ENCODE measurements at places on chromosomes 5 and 9.

GRCh38 chr5:89255845-89256463 lies 373.0 kb upstream of the MEF2C start:
- no peak for DNase-seq

DNA sequence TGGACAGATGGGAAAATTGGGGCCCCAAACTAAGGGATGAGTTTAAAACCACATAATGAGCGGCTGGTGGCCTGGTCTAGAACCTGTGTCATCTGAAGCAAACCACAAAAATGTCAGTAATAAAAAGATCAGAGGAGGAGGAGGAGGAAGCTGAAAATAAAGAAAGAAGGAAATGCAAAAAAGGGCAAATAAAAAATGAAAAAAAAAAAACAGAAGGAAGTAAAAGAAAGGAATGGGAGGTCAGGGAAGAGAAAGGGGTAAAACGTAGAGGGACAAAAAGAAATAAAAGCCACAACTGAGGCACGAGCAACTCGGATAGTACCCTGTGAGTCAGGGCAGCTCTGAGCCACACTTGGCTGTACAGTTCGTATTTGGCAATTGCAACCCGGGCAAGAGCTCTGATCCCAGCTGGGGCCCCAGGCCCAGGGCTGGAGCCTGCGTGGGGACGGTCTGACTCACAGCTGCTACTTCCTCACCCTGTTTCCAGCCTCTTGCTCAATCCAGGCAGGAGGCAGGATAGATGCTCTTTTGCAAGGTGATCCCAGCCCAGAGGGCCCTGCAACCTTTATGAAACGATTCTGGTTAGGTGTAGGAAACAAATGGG lies 137.9 kb upstream of the TRIM32 start:
- DNase-seq, result no peak

GRCh38 chr5:161286066-161286655 lies 260.4 kb downstream of the GABRB2 start:
- DNase-seq, result no peak

- no peak for DNase-seq
Observed at GRCh38 chr9:91768507-91768906, 181.5 kb downstream of the ROR2 start.

DNA sequence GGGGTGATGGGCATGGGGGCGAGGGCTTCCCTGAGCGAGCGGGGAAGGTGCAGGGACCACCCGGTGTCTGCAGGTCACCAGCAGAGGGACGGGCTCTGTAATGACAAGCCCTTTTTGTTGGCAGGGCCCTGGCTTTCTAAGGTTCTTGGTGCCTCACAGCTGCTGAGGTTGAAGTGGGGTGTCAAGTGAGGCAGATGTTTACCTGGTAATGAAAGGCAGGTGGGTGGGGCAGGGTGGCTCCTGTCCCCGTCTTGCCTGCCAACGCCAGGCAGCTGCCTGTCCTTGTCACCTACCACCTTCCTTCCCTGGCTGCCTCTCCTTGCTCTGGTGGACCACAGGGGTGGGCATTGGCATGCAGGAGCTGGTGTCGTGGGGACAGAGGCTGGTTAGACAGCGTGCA lies 41.0 kb upstream of the SEMA4D start:
- DNase-seq, result no peak

DNA sequence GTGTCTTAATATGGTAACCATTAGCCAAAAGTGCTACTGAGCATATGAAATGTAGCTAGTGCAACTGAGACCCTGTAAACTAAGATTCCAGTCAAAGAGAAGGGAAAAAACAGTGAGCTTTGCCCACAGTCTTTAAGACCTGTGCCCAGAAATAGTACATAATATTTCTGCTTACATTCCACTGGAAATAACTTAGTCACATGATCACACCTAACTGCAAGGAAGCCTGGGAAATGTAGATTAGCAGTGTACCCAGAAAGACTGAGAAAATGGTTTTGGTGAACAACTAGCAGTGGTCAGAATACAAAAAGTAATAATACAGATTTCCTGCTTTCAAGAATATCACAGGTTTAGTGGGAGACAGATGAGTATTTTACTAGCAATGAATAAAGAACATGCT lies 2.5 kb upstream of the CPLANE1 start:
- no peak for DNase-seq

DNA sequence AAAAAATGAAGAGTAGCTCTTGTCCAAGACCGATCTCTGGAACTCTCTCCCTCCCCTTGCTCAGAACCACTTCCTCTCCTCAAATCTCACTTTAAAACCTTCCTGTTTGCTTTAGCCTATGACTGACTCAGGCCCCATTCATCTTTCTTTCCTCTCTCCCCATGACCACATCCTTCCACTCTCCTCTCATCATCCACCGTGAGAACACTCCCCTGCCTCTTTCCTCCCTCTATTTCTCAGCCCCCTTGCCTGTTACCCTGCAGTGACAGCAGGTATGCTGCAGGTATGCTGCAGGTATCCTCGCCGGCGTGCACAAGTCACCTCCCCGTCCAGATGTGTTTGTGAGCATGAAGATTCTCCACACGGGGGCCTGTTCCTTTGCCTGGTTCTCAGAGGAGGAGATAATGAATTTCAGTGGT lies 505.3 kb downstream of the CCDC171 start:
- no peak for DNase-seq

- DNase-seq, result peak; percentile 91
Observed at GRCh38 chr5:16160706-16161105, 18.9 kb downstream of the MARCHF11 start.

- no peak for DNase-seq
Observed at GRCh38 chr5:11383506-11384095, 520.6 kb downstream of the CTNND2 start.

GRCh38 chr5:34598177-34598794 lies 57.8 kb upstream of the RAI14 start:
- DNase-seq, result no peak

DNA sequence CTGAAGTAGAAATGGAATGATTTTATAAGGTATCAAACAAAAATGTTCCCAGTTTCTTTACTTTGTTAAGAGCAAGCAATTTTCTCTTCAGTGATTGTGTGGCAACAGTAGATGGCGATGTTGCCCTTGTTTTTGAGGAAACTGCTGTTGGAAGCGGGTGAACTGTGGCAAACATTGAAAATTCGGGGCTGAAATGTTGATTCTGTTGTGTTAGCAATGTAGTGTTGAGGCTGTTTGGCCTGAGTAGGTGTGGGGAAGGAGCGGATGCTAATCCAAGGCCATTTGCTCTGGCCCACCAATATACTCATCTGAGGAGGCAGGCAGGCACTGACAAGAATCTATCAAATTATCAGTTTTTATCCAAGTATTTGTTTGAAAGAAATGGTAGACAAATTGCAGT lies 129.8 kb downstream of the SLC12A2 start:
- peak; percentile 3 for DNase-seq

- no peak for DNase-seq
Observed at GRCh38 chr5:138011991-138012390, 20.9 kb downstream of the FAM13B start.

- no peak for DNase-seq
Observed at GRCh38 chr5:96302174-96302738, 130.8 kb downstream of the PCSK1 start.

DNA sequence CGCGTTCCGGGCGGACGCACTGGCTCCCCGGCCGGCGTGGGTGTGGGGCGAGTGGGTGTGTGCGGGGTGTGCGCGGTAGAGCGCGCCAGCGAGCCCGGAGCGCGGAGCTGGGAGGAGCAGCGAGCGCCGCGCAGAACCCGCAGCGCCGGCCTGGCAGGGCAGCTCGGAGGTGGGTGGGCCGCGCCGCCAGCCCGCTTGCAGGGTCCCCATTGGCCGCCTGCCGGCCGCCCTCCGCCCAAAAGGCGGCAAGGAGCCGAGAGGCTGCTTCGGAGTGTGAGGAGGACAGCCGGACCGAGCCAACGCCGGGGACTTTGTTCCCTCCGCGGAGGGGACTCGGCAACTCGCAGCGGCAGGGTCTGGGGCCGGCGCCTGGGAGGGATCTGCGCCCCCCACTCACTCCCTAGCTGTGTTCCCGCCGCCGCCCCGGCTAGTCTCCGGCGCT lies at the start of gene DAPK1:
Gene DAPK1, plus strand, starts transcription at position 264 of the 442 bp plus-strand sequence. CDS start 1,211 bp downstream, outside the sequence.
- no peak for DNase-seq

GRCh38 chr5:73544429-73545402 lies 20.7 kb downstream of the ANKRA2 start:
- DNase-seq, result peak; percentile 84

DNA sequence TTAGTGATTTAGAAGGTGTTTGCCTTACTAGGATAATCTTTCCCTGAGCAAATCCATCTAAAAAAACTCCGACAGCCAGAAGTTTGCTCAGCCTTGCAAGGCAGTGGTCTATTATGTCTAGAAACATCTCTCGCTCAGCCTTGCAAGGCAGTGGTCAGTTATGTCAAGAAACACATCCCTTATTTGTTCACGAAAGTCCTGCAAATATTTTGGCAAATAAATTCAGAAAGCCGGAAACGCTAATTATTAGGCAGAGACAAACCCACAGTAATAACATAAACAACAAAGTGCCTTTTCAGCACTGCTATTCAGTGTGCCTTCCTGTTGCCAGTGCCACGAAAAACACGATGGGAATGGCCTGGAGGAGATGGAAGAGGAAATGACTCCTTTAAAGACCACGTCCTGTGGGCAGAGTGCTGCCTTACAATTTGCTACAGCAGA lies 184.5 kb downstream of the GNAQ start:
- no peak for DNase-seq

GRCh38 chr9:134983074-134983473 lies 65.4 kb upstream of the FCN1 start:
- DNase-seq, result no peak

DNA sequence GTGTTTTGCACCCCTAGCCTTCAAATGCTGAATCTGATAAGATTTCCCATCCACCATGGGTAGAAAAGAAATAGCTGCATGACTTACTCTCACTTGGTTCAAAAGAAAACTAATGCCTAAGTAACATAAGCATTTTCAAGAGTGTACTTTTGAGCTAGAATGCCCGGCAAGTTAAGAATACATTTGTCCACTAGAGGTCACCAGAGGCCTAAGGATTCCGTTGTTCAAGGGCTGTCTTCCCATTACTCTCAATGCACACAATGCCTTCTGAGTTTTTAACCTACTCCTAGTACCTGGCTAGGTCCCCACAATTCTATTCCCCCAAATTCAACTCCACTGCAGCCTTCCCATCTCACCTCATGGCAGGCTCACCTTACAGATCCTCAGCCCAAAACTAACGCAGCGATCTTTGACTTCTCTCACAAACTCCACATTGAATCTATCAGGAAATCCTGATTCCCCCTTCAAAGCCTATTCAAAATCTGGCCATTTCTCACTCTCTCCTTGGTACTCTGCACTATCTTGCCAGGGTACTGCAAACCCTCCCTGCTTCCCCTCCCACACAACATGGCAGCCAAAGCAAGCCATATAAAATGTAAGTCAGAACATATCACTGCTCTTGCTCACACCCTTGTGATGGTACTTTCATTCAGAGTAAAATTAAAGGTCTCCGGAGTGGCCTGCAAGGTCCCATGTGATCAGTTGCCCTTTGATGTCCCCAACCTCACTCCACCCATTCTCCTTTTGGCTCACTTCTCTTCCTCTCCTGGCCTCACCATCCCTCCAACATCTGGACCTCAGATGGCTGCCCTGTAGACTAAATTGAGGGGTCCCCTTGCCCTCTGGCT lies 13.4 kb downstream of the OXCT1 start:
- DNase-seq, result peak; percentile 48

- no peak for DNase-seq
Observed at GRCh38 chr5:89120719-89121118, 237.7 kb upstream of the MEF2C start.

- no peak for DNase-seq
Observed at GRCh38 chr9:31719262-31719661, 665.2 kb upstream of the ACO1 start.

DNA sequence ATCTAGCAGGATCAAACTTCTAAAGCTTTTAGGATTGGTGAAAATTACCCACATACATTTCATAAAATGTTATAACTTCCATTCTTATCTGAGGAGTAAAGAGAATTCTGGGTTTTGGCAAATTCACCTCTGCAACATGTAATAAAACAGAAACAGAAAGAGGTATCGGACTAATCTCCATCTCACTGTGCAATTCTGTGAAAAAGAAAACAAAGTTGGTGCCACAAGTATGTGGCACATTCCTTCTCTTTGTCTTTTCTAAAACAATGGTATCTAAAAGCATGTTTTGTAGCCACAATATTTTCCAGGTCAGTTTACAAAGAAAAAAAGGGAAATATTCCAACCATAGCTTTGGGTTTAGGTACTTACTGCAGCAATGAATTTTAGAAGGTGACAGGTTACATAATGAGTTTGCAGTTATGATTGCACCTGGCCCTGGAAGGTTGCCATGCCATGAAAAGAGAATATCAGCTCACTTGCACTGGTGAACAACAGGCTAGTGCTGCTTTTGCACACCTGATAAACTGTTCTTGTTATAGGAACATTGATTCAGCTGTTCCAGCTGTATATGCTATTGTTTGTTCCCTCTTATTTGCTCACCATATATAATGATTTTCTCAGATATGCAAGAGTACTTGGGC lies 491.3 kb upstream of the MEF2C start:
- DNase-seq, result peak; percentile 96

GRCh38 chr9:78038620-78039300 lies 7.1 kb upstream of the GNAQ start:
- DNase-seq, result no peak

GRCh38 chr9:112873773-112874405 lies 16.8 kb downstream of the SLC46A2 start:
- DNase-seq, result no peak

DNA sequence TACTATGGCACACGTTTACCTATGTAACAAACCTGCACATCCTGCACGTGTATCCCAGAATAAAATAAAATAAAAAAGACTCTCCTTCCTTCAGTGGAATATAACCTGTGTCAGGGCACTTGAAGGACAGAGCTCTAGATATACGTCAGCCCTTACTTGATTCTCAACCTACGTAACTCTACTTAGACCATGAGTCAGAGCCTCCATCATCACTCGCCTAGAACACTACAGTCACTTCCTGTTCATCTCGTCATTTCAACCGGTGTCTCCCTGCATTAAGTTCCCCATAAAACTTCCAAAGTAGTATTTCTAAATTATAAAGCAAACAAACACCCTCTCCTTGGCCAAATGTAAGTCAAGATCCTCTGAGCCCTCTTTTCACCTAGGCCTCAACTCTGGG lies 243.5 kb upstream of the CCNG1 start:
- no peak for DNase-seq

- no peak for DNase-seq
Observed at GRCh38 chr9:89442501-89442978, 55.4 kb downstream of the SEMA4D start.

- no peak for DNase-seq
Observed at GRCh38 chr9:131720330-131720729, 19.5 kb downstream of the RAPGEF1 start.

GRCh38 chr5:170147051-170147752 lies 41.5 kb downstream of the FOXI1 start:
- DNase-seq, result no peak

GRCh38 chr5:87229780-87230179 lies 37.9 kb upstream of the RASA1 start:
- no peak for DNase-seq

All from SHP77 treated with DMSO at 0.1 percent for 48 hours (cell line).